ENCODE measurements at places on chromosomes 4 and X. TPM values are rescaled to one million over a fixed set of nuclear protein-coding genes. Genes with fewer than 3 reads are reported as not detected.

DAPP1 gene
- not detected for total RNA-seq

LARP7 gene
- 30.4 TPM for total RNA-seq

MCF2 gene
- total RNA-seq = not detected

RBMXL3 gene
- total RNA-seq = not detected

P2RY8 gene
- not detected for total RNA-seq

RHOXF2B gene
- total RNA-seq = not detected

SLC16A2 gene
- 24.6 TPM for total RNA-seq

SNCA gene
- 0.74 TPM for total RNA-seq

FGB gene
- 21.1 TPM for total RNA-seq

MAP7D2 gene
- total RNA-seq = 6.3 TPM

LDB2 gene
- total RNA-seq = not detected

Measured in A549 treated with ZK216348 at 1 μM for 4 hours (cell line).